NCI-H1417 treated with DMSO at 0.1 percent for 48 hours (cell line): ENCODE measurements at places on chromosomes 13 and 19.

DNA sequence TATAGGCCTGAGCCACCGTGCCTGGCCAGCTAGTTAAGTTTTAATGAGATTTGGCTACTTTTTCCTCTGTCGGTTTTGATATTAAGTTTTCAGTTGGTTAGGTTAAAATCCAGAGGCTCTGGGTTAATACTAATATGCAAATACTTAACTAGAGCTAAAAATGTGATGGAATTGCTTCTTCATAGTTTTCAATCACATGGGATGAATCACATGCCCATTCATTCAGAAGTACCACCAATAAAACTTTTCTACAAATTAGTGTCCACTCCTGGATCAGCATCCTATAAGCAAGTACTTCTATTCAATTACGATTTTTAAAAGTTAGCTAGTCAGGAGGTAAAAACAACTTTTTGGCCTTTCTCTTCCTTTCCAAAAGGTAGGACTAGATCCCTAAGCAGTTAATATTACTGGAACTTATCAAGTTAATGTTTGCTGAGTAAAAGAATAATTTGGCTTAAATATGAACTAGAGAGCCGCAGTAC, 4.3 kb downstream of the SLC25A30 start:
- no peak for DNase-seq

GRCh38 chr13:40515702-40516101, 150.7 kb downstream of the FOXO1 start:
- no peak for DNase-seq

- no peak for DNase-seq
Observed at GRCh38 chr19:31340042-31341025, 8.9 kb downstream of the TSHZ3 start.

DNA sequence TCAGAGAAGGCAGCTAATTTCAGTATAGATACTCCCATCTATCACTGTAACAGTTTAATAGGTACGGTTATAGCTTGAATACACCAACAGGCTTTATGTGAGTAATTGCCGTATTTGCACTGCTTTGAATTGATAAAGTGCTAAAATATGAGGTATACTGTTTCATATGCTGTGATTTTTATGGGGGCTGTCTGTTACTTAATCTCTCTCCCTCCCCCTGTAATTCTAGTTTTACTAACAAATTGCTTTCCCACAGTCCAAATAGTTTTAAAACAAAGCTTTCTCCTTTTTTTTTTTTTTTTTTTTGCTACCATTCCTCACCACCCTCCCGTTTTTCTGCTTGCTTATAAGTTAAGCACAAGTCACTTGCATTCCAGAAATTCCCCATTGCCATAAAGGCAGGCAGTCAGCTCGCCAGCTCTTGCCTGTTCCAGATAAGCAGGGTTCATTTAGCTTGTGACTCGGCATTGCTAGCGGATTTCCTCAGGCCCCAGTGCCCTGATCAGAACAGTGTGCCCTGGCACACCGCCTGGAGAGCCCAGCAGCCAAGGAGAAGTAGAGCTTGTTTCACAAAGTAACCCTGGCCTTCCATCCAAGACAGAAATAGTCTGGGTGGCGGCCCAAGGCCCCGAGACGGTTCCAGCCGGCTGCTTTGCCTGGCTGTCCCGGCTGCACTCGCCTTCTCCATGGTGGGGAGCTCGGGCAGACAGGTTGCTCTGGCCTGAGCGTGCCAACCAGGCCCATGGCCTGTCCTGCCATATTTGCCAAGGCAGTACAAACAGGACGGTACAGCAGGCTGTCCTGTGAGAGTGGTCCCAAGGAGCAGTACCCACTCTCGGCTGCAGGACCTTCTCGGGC, 43.5 kb upstream of the NPAS1 start:
- no peak for DNase-seq
